ENCODE measurements at places on chromosomes 12 and 14.

DNA sequence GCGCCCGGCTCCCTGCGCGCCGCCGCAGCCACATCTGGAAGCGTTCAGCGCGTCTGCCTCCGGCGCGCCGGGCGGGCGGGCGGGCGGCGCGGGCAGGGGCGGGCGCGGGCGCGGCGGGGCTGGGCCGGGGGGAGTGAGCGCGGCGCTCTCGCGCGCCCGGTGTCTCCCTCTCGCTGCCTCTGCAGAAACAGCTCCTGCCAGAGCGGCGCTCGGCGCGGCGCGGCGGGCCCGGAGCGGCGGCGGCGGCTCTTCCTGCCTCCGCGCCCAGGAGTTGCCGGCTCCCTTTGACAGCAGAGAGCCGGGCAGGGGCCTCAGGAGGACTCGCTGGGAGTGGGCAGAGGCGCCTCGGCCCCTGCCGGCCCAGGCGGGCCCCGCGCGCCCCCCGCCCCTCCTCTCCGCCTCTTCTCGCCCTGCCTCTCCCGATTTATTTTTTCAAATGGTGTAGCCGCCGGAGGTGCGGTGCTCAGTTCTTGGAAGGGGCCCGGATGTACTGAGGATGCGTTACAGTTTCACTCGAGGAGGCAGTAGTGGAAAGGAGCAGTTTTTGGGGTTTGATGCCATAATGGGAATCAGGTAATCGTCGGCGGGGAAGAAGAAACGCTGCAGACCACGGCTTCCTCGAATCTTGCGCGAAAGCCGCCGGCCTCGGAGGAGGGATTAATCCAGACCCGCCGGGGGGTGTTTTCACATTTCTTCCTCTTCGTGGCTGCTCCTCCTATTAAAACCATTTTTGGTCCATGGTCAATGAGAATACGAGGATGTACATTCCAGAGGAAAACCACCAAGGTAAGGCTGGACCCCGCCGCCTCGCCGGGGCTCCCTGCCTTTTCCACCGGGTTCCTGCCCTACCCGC lies at the start of gene CACNA1C:
Gene CACNA1C, plus strand, starts transcription at position 162 of the 853 bp plus-strand sequence. Its CDS starts 576 bp downstream, at position 738.
- no peak for DNase-seq

DNA sequence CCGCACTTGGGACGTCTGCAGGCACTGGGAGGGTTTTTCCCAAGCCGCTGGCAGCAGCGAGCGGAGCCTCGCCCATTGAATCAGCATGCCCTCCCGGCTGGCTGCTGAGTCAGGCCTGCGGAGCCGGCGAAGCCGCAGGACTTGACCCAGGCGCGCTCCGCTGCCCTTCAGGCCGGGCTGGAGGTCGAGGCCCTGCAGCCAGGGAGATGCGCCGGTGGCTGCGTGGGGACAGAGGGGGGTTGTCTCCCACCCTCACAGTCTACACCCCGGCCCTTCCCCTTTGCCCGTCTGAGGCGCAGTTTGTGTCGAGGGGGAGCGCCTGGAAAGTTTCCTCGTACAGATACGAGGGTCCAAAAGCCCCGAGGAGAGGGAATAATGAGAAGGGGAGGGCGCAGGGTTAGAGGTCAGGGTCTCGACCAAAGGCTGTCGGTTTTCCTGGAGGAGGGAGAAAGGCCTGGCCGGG lies 759 bp upstream of the KLC1 start:
- no peak for DNase-seq

- DNase-seq = peak; percentile 28
These were observed 8.1 kb upstream of the CLMN start for GRCh38 chr14:95327558-95328374.

- no peak for DNase-seq
These were observed 45.0 kb downstream of the PPP1R13B start for GRCh38 chr14:103802356-103802755.

GRCh38 chr12:32455607-32456071 lies 56.3 kb downstream of the FGD4 start:
- DNase-seq = no peak

DNA sequence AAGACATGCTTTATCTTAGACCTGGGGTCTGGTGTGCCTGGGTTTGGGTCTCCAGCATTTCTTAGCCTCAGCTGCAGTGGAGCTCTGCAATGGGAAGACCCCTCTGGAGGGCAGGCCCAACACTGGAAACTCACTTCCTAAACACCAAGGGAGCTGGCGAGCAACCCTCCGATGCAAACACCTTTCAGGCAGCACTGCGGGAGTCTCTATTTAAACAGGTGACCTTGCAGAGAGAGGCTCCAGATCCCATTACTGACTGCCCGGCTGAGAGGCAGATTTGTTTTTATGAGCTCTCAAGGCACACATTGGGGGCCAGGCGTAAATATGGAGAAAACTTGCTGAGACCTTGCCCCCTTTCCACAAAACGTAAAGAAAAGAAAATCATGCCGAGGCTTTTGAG lies 195.5 kb downstream of the PAX9 start:
- DNase-seq = no peak

DNA sequence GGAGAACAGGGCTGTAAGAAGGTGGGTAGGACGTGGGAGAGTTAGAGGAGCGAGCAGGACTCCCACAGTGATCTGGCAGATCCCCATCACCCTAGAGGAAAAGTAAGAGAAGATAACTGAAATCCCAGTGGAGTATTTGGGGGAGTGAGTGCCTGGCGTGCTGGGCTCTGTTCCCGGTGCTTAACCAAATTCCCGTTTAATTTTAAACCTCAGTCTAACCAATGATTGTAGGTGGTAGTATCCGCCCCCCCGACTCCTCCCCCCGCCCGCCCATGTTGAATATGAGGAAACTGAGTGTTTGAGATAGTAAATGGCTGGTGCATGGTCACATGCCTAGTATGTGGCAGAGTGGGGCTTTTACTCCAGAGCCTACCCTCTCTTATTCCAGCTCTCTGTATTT lies 1.2 kb downstream of the TARBP2 start:
- DNase-seq = no peak

DNA sequence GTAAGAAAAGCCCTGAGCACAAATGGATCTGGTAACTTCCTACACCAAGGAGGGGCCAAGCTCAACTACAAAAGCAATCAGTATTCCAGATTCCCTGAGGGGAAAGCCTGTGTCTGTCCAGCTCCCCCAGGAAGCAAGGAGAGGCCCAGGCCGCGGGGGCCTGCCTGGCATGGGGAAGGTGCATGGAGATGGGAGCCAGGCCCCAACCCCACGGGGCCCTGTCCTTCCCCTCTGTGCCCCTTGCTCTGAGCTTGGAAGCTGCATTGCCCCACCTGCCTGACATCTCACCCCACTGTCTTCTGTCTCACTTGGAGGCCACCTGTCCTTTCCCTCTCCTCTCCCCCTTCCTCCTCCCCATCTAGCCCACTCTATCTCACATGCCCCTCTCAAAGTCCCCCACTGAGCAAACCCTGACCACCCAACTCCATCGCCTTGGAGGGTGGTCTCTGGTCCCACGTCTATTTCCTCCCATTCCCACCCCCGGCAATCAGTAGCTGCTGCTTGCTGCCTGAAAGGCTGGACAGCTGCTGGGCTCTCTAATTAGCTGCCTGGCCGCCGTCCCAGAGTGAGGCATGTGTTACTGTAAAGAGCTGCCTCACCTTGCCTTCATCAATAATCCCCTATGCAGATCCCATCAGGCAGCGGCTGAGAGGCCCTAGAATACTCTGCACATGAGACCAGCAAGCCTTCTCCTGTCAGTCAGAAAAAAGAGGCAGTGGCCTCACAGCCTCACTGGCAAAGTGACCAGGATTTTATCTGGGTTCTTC lies 3.4 kb upstream of the TMEM229B start:
- DNase-seq = no peak

- no peak for DNase-seq
These were observed 19.0 kb upstream of the RAB3IP start for GRCh38 chr12:69719336-69720316.

GRCh38 chr14:56532546-56532945 lies 47.1 kb upstream of the TMEM260 start:
- no peak for DNase-seq

DNA sequence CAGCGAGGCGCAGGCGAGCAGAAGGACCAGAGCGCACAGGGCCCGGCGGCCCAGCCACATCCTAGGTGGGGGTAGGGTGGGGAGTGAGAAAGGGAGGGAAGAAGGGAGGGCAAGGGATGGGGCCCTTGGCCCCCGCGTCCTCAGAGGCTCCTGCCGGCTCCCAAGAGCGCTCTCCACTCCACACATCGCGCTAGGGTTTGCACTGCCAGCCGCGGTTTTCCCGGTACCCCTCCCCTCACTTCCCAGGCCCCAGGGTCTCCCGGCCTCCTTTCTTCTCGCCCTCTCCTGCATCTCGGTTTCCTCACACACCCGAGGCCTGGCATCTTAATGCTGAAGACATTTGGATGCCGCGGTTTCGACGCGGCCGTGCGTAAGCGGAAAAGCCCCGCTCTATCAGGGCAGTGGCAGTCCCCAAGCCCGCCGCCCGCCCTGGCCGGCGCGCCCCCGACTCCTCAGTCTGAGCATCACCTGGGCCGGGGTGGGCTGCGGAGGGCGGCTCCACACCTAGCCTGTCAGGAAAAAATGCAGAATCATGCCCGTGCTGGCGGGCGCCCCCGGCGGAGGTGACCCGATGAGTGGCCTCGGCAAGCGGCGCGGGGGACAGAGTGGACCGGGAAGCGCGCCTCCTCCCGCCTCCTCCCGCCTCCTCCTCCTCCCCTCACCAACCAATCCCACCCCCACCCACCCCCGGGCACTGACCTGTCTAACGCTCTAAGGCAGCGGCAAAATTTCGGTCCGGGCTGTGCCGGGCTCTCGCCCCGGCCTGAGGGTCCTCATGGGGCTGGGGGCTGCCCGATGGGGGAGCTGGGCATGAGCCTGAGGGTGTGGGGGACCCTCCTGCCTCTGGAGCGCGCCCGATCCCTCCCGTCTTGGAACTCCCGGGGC lies 686 bp downstream of the B4GALNT1 start:
- no peak for DNase-seq

DNA sequence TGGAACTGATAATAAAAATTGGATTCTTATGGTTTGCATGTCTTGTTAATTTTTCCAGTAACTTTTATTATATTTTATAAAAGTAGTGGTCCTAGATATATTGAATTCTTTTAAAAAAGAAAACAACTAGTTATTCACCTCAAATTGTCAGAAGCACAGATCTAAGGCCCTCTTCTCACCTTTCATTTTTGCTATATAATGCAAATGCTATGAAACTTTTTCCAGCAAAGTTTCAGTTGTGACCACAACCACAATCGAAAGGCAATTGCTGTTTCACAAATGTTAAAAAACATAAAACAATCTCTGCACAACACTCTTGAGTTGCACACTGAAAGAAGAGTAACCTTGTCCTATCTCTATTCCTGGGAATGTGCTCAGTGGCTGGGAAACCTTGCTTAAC lies 479.8 kb upstream of the FLRT2 start:
- no peak for DNase-seq

DNA sequence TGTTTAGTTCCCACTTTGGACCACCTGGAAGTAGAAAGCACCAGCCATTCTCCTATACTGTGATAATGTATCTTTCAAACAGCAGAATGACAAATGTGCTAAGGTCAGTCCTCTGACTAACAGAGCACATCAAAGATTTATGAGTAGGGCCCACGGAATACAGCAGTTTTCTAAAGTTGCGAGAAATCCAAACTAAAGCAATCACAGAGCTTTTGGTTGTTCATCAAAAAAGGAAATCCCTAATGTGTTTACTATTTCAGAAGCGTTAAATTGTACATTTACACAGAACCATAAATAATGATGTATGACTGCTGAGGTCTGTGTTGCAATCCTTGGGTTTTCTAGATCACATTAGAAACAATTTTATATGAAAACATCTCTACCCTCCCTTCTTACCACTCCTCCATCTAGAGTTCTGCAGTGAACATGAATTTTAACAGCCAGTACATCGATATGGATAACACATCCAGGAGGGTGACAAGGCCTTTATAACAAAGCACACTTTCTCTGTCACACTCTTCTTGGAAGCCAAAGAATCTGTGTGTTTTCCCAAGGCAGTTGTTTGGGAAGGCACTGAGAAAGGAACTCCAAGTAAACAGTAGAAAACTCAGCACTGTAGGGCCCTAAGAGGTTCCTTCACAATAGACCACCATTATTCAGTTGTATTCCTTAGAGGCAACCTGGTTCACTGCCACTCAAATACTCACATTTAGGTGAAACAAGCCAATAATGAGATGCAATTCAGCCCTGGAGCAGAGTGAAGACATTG lies 7.3 kb downstream of the KITLG start:
- DNase-seq = no peak

DNA sequence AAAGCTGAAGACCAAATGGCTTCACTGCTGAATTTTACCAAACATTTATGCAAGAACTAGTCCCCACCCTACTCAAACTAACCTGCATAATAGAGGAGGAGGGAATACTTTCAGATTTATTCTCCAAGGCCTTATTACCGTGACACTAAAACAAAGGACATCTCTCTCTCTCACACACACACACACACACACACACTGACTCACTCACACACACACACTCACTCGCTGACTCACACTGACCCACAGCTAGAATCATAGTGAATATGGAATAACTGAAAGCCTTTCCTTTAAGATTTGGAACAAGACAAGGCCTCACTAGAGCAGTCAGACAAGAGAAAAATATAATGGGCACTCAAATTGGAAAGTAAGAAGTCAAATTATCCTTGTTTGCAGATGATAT lies 1014.1 kb downstream of the TMTC2 start:
- DNase-seq = no peak

DNA sequence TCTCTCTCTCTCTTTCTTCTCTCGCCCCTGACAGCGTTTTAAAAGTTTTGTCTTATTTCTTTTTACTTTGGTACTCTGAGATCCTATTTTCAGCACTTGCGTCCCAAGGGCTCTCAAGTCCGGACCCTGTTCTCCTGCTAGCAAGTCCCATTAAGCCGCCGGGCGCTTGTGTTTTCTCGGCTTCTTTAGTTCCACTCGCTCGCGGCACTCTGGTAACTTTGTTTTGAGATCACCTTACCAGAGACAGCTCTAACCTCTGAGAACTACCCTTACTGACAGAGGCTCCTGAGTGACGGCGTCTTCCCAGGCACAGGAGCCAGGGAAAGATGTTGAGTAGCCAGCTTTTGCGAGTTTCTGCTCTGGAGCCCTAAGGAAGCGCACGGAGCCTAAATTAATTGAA lies 2.7 kb upstream of the MYF5 start:
- no peak for DNase-seq

DNA sequence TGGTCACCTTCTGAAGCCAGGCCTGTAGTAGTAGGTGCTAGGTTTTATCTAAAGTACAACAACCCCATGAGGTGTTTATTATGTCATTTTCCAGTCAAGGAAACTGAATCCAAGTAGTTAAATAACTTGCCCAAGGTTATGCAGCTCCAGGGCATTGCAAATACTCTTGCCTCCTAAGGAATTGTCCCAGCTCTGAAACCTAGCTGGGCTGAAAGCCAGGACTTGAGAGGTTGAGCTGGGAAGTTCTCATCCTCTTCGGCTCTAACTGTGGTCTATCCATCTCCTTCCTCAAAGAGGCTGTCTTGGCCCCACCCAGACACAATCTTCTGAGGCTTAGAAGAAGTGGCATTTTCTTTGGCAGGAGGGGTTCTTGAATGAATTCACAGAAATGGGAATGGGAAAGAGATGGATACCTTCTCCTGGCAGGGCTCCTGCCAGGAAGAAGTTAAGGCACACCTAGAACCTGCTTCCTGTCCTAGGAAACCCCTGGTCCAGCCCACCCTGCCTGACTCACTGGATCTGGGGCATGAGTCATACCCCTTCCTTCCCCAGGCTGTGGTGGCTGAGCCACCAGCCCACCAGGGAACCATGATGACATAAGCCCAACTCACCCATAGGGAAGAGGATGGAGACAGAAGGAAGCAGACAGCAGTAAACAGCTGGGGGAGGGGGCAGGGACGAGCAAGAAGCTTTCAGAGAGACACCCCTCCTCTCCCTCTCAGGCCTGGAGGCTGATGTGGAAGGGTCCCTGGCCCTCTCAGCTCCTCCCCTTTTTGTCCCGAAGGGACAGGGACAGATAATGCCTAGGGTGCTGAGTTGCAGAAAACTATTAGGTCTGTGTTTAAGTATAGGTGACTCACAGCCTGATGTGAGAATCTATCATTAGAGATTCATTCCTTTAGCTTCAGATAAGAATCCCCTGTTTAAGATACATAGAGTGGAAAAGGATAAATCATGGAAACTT lies 2.1 kb upstream of the PLEK2 start:
- DNase-seq = no peak

Measured in esophagus squamous epithelium (tissue), 5 donors.